T-cell (primary cell): ENCODE measurements at places on chromosomes 3 and 15. TPM values are rescaled to one million over a fixed set of nuclear protein-coding genes. Genes with fewer than 3 reads are reported as not detected.

Gene SAMMSON
- total RNA-seq, result not detected

Gene GHSR
- not detected for total RNA-seq

DNA sequence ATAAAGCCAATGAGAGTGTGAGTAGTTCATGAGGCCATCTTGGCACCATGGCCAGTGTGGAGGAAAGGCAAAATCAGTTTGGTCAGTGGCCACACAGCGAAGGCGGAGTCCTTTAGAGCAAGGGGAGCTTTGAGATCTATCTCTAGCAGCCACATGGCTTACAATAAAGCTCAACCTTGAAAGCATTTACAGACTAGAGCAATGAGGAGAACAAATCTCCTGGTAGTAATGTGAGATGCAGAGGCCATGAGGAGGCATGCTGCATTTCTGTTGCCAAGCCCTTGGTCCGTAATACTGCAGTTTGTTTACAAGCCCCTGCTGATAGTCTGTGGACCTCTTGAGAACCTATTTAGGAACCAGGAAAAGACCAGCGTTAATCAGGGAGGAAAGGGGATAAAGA is 381.5 kb upstream of the C2CD4B start:
- DNase-seq, result no peak

GRCh38 chr15:29522373-29523276 is 253.0 kb upstream of the NSMCE3 start:
- no peak for DNase-seq

DNA sequence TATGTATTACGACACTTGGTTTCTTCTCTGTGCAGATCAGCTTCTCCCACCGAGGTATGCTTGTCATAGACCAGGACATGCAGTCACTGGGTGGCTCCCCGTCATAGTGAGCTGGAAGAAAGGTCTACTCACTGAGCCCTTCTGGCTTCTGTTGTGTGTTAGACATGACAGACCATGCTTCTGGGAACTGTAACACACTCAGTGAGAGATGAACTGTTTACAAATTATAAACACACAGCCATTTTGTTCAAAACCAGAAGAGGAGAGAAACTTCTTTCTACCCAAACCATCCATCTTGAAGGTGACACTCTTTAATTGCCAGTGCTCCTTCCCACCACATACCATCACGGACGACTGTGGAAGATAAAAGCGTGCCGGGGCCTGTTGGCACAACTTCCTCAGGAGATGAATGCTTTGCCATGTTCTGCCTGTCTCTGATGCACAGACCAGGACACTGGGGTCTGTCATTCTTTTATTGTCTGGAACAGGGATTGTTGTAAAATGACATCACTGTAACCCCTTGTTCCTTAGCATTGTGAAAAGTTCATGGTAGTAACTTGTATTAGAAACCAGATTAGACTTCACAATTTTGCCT is 214.3 kb downstream of the MCTP2 start:
- no peak for DNase-seq

DNA sequence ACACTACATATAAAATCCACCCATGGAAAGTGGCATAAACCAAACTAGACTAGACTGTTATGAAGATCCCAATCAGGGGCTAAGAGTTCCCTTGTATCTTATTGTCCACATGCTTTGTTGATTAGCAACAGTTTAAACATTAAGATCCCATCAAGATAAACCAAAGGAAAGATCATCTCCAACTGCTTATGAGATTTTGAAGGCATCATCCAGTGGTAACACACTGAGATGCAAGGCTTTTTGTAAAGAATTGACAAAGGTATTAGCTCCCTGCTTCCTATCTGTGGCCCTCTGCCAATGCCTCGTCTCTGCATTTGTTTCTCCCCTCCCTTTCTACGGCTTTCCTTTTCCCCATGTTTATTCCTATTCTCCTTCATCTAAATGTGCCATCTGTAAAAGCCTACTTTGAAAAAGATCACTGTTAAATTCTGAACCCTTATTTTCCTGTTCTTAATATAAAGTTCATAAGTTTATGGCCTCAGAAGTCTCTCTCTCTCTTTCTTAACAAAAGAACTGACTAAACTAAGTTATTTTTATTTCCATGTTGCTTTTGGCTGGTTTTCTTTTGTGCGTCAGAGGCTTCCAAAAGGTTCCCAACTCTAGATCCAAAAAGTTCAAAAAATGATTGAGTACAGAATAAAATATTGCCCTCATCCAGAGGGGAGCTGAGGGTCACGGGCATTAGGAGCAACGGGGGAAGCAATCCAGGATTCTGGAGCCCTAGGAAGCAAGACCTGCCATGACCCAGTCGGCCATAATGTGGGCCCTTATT is 5.5 kb downstream of the PLD1 start:
- DNase-seq, result no peak
